Osteocyte (in vitro differentiated cells): ENCODE measurements at places on chromosomes 6 and 20. TPM values are rescaled to one million over a fixed set of nuclear protein-coding genes. Genes with fewer than 3 reads are reported as not detected.

- H3K36me3 ChIP-seq: peaks cover 34% of the 10 kb centered on the region
- DNase-seq: no peak
- H3K27me3 ChIP-seq: no peaks in the 10 kb centered on the region
- H3K27ac ChIP-seq: peak overlapping the region; percentile 98
- H3K4me1 ChIP-seq: peaks cover 59% of the 10 kb centered on the region
Measured at GRCh38 chr6:75202676-75203131, 3.1 kb downstream of the COL12A1 start.

DNA sequence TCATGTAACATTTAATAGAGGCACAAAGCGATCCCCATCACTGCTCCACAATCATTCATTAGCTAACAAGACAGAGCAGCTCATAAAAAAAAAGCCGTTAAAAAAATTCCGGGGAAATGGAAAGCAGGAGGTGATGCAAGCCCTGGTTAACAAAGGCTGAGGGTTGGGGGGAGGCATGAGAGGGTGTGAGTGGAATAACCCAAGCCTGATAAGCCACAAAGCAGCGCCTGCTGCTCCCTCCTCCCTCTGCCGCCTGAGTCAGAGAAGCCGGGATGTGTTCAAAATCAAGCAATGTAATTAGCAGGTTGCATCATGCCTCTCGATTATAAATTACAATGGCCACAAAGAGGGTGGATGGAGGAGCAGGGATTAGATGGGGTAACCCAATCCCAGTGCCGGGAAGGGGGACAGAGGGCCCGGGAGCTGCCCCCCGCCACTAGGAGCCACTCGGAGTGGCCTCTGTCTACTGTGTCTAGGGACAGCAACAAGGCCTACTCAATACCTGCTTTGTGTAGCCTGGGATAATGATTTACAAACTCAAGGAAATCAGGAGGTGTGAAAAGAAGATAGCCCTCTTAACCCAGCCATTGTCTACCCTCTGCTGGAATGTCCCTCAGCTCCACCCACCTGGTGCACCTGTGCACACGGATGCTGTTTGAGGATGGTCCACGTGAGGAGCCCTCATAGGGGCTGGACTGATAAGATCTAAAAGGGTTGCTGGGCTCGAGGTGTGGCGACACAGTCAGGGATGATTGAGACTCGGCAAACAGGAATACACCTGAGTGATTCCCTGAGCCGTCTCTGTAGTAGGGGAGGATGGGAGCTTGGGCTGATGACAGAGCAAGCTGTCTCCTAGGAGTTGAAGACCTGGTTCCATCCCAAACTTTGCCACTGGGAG, 156.9 kb downstream of the VEGFA start:
- no peaks in the 10 kb centered on the region for H3K36me3 ChIP-seq
- H3K4me1 ChIP-seq: peaks cover 17% of the 10 kb centered on the region
- no peaks in the 10 kb centered on the region for H3K27me3 ChIP-seq
- no peak for DNase-seq
- H3K4me3 ChIP-seq: no peak overlapping the region

DNA sequence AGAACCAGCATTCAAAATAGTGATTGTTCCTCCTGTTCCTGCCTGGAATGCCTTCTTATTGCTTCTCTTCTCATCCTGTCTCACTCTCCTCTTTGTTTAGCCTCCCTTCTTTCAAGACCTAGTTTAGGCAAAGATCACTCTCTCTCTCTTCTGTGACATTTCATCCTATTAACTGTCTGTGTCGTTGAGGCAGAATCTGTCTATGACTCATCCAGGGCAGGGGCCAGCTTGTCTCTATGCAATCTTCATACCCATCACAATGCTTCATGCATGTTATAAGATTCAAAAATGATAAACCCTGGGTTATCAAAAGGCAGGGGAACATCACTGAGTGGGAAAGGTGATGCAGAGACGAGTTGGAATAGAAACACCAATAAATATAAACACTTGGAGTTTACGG, 32.2 kb upstream of the FOXA2 start:
- H3K4me3 ChIP-seq: no peak overlapping the region
- H3K27me3 ChIP-seq: peaks cover 34% of the 10 kb centered on the region
- H3K4me1 ChIP-seq: no peaks in the 10 kb centered on the region
- no peak for DNase-seq
- H3K27ac ChIP-seq: no peak overlapping the region

- H3K27me3 ChIP-seq: no peaks in the 10 kb centered on the region
- no peak overlapping the region for H3K27ac ChIP-seq
- H3K4me3 ChIP-seq: no peak overlapping the region
- peaks cover 24% of the 10 kb centered on the region for H3K4me1 ChIP-seq
Measured at GRCh38 chr6:41561931-41562911, 16.0 kb downstream of the FOXP4 start.

DNA sequence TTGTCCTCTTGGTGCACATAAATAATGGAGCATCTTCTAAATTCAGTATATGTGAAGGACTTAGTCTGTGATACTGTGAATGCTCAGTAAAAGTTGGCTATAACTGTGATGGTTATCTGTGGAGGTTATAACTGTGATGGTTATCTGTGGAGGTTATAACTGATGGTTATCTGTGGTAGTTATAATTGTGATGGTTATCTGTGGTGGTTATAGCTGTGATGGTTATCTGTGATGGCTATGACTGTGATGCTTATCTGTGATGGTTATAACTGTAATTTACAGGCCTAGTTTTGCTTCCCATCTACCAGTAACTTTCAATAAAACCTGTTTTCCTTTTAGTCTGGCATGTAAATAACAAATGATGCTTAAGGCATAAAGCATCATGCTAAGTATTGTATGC, 16.5 kb downstream of the PTK7 start:
- H3K4me1 ChIP-seq: peaks cover 67% of the 10 kb centered on the region
- DNase-seq: no peak
- H3K4me3 ChIP-seq: no peak overlapping the region
- H3K36me3 ChIP-seq: no peaks in the 10 kb centered on the region

DNA sequence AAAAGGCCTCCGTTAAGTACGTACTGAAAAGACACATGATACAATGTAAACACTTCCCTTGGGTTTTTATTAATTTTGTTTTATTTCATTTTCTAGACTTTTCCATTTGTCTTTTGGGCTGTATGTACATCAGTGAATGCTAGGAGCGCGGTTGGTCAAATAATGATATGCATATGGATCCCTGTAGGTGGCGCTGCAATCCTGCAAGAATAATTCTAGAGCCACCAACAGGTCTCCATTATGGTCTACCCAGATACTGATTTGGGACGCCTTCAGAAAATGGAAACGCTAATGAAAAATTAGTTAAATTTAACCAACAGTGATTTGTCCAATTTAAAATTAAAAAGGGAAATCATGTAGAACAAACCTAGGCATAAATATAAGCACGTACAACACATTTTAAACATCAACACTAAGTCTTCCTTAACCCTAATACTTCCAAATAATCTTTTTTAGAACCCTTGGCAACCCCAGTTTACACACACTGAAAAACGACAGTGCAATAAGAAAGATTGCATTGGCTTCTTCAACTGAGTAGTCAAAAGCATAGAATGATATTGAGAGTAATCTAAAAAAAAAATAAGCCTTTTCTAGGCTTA, 433.5 kb downstream of the RFPL4B start:
- no peaks in the 10 kb centered on the region for H3K27me3 ChIP-seq
- H3K4me3 ChIP-seq: no peak overlapping the region
- peak overlapping the region; percentile 71 for H3K27ac ChIP-seq
- H3K4me1 ChIP-seq: peaks cover 28% of the 10 kb centered on the region

GRCh38 chr6:158324136-158324535, 11.9 kb downstream of the TULP4 start:
- peaks cover 13% of the 10 kb centered on the region for H3K36me3 ChIP-seq
- peaks cover 47% of the 10 kb centered on the region for H3K4me1 ChIP-seq
- no peak overlapping the region for H3K27ac ChIP-seq
- H3K27me3 ChIP-seq: no peaks in the 10 kb centered on the region

GRCh38 chr6:81751388-81752083, 945 bp downstream of the TENT5A start:
- H3K36me3 ChIP-seq: peaks cover 35% of the 10 kb centered on the region
- H3K4me1 ChIP-seq: peaks cover 49% of the 10 kb centered on the region

Gene RIMS4
- total RNA-seq: 0.73 and 0.75 TPM in 2 replicates

Gene MAFB
- 27.6 and 31.9 TPM in 2 replicates for total RNA-seq

Gene PI16
- total RNA-seq: not detected in 2 replicates
